Left renal cortex interstitium (tissue), 4 donors: ENCODE measurements at places on chromosomes 5 and 9. TPM values are rescaled to one million over a fixed set of nuclear protein-coding genes. Genes with fewer than 3 reads are reported as not detected.

DNA sequence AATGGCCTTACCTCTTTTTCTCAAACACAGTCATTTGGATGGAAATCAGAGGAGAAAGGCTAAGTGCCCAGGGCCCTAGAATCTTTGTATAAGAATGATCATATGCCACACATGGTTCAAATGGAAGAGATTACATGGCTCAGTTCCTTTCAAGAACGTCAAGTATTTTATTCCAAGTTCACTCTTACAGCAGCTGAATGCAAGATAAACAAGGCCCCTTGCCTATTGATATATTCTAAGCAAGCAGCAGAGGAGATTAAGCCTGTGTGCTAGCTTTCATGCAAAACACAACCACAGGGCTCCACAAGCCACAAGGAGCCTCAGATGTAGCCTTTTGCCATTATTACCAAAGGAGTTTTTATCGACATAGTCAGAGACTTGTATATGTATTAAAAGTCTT, 55.3 kb upstream of the SLCO6A1 start:
- no peak for DNase-seq

DNA sequence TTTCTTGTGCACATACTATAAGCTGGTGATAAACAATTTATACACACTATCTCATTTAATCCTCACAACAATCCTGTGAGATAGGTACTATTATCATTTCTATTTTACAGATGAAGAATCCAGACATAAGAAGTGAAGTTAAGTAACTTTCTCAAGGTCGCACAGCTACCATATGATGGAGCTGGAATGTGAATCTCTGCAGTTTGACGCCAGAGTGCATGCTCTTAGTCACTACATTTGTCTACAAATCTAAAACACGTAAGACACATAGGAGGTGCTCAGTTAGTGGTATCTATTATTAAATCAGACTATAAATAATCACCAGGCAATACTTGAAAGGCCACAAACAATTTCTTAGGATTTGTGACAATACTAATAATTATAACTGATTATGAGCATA, 45.0 kb upstream of the CDKN2B start:
- no peak for DNase-seq

DNA sequence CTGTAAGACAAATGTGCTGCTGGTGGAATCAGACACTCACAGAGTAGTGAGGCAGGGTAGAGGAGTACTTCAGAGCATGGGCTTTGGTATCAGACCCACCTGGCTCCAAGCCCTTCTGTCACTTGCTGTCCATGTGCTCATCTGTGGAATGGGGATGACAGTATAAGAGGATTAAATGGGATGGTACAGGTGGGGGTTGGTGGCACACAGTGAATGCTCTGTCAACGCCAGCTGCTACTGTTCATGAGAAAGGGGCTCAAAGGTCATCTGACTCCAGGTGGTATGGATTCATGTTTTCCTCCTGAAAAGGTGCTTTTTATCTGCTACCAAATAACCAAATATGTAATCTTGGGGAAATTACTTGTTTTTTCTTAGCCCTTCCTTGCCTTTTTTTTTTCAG, 23.0 kb upstream of the PPARGC1B start:
- no peak for DNase-seq

Gene ATP10B
- 0.69 TPM for polyA plus RNA-seq

Gene FAM153A
- 0.60 TPM for polyA plus RNA-seq

Gene STK32A
- polyA plus RNA-seq: 17.3 TPM

DNA sequence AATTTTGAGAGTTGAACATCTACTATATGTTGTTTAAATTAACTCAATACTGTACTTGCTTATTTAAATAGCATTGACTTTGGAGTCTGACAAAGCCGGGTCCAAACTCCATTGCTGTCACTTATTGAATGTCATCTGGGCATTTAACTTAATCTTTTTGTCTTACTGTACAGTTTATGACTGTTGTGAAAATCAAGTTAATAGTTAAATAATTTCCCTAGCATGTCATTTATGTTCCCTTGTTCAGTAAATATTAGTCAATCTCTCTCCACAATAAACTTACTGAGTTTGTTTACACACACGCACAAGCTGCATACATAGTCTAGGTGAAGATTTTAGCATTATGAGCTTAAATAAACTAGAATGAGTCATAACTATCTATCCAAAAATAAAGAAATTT, 6.3 kb upstream of the UGCG start:
- no peak for DNase-seq

- no peak for DNase-seq
These were observed 76.4 kb downstream of the ROR2 start for GRCh38 chr9:91873637-91874051.

GRCh38 chr5:79851391-79851863, 139.6 kb downstream of the MTX3 start:
- DNase-seq: no peak

DNA sequence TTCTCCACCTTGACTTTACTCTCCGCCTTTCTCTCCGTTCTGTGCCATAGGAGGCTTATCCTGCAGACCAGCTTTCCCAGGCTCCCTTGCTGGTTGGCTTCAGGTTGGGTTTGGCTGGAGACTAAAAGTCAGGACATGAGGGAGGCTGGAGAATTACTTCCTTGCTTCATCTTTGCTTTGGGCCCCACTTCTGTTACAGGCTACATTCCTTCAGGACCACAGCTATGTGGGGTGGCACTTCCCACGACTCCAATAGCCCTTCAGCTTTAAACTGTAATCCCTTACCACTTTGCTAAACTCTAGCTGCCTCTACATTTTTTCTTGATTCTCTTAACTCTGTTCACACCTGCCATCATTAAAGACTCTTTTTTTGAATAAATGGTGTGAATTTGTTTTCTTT, 186.7 kb upstream of the NR4A3 start:
- DNase-seq: no peak

Gene PRSS3
- 0.78 TPM for polyA plus RNA-seq

Gene RELL2
- 0.77 TPM for polyA plus RNA-seq

GRCh38 chr5:77852514-77853352, 76.6 kb upstream of the TBCA start:
- DNase-seq: no peak

DNA sequence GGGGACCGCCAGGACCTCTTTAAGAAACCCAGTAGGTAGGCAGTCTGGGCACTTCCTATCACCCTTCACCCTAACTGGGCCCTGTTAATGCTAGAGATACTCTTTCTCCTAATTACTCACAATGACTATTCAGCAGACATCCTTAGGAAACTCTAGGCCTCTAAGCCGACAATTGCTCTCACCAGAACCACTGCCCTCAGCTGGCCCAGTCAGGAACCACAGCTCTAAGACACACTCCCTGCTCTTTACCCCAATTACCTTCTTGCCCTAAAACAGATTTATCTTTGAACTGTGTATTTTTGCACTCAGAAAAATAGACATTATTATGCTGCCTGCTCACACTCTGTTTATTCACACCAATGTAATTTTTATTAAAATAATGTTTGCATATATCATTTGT, 432.6 kb upstream of the SLC30A5 start:
- DNase-seq: no peak

Gene CTXN3
- polyA plus RNA-seq: not detected

Gene BTNL8
- 0.18 TPM for polyA plus RNA-seq

Gene DOCK2
- 2.7 TPM for polyA plus RNA-seq

- DNase-seq: no peak
These were observed 31.9 kb upstream of the TBC1D2 start for GRCh38 chr9:98287384-98287783.

Gene SLC35D2
- 34.6 TPM for polyA plus RNA-seq

GRCh38 chr9:138020120-138020794, 142.7 kb downstream of the CACNA1B start:
- DNase-seq: no peak

Gene PIP5K1B
- polyA plus RNA-seq: 8.9 TPM

Gene ST6GALNAC4
- polyA plus RNA-seq: 16.6 TPM

DNA sequence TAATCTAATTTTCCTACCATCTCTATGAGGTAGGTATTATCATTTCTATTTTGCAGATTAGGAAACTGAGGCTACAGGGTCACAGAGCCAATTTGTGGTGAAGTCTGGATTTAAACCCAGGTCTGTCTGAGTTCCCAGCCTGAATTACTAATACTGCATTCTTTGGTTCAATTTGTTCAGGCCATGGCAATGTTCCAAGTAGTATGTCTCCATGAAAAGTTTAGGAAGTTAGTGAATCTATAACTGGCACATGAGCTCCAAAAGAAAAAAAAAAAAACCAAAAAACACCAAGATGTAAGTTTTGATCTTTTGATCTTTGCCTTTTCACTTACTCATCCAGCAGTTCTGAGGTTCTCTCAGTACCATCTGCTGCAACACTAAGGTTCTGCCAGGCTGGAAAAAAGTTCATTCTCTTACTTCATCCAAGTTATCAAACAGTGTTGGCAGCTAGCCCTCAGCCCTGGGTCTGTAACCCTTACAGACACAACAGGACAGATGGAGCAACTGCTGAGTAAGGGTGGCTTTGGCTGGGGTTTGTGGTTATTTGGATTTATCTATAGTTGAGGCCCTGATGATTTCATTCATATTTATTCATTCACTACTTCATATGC, 4.4 kb upstream of the TMEM268 start:
- no peak for DNase-seq

DNA sequence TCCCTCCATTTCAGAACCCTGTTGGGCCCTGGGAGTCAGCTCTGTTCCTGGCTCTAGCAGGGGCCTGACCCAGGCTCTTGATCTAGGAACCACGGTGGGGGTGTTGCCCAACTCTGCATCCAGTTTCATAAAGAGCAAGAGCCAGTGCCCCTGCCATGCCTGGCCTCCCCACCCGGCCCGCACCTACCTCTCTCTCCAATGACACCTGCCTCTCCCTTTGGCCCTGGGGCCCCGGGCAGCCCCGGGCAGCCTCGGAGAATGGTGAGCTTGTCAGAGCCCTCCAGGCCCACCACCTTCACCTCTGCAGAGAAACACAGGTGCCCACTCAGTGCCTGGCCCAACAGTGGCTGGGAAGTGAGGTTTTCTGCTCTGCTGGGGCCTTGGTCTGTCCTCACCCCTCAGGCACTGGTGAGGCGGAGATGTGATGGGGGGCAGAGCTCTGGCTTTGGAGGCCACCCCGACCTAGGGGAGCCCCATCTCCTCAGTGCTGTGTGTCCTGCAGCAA, 1.5 kb downstream of the FCN1 start:
- DNase-seq: no peak

Gene SPINK7
- polyA plus RNA-seq: not detected

Gene CACNA1B
- 0.56 TPM for polyA plus RNA-seq

Gene PCA3
- polyA plus RNA-seq: 1.0 TPM

DNA sequence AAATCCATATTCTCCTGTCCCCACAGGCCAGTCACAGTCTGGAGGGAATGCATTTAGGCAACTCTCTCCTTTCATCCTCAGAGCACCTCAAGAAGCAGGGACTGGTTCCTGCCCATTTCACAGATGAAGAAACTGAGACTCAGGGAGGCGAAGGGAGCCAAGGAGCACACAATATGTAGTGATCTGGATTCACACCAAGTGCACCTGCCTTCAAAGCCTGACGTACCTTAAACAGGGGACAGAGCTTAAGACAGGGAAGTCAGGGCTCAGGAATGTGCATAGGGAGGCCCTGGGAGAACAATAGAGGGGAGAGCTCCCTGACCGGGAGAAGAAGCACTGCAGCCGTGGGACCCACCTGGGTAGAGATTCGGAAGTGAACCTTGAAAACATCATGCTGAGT, 83.0 kb downstream of the GABBR2 start:
- no peak for DNase-seq

Gene STPG3
- polyA plus RNA-seq: 1.3 TPM

Gene NR4A3
- polyA plus RNA-seq: 1.3 TPM

DNA sequence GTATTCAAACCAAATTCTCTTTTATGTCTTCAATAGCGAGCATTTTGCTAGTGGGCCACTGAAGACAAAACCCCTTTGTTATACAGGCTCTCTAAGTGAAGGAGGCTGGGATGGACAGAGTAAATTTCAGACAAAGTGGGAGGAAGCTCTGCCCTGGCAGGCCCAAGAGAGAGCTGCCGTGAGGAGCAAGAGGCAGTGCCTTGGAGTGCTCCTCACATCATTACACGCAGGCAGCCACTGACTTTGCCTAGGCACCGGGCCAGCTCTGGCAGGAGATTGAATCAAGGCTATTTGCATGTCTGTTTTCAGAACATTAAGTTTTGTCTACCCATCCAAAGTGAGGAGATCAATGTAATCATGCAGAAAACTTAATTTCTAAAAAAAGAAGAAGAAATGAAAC, 167.7 kb downstream of the CCDC192 start:
- DNase-seq: no peak

Gene SCGB3A2
- 0.28 TPM for polyA plus RNA-seq

Gene TAS2R1
- polyA plus RNA-seq: not detected

Gene SEMA6A
- polyA plus RNA-seq: 39.6 TPM

DNA sequence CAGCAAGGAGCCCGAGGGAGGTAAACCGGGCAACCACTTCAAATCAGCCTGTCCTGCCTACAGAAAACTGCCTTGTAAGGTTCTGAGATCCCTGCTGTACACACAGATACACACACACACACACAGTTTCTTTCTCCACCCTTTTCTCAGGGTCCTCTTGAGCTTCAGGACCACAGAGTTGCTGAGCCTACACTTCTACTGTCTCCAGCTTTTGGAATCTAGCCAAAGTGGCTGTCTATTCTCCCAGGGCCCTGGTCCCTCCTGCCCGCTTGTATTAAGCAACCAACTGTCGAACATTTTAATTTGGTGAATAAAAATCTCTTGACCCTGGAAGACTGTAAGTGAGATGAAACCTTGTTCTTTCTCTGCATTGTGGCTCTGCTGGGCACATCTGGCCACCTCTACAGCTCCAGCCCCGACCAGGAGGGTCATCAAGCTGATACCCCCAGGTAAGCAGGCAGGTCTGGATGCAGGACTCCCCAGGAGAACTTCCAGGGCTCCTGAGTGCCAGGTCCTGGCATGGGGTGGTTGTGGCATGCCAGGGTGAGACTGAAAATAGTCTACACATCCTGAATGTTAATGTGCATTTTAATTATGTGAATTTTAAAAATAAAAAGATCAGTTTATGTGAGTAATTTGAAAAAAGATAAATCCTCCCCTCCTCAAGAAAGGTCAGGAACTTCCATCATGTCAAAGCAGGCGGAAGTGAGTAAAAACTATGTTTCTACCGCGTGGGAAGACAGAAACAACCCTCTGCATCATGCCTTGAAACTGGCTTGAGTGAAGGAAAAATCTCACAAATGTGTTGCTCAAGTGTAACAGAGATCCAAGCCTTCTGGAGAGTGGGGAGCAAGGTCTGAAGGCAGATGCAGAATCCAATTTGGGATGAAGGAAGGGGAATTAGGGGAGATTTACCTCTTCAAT, 15.0 kb upstream of the S1PR3 start:
- no peak for DNase-seq

Gene SLC6A7
- not detected for polyA plus RNA-seq

- DNase-seq: no peak
These were observed 6.7 kb downstream of the LRRC14B start for GRCh38 chr5:197892-198489.

- DNase-seq: no peak
These were observed 241.4 kb upstream of the IL12B start for GRCh38 chr5:159571501-159572244.

GRCh38 chr5:159555084-159555483, 224.8 kb upstream of the IL12B start:
- DNase-seq: no peak

Gene DBH
- polyA plus RNA-seq: 1.2 TPM

- no peak for DNase-seq
These were observed 624.1 kb downstream of the ANXA1 start for GRCh38 chr9:73775757-73776156.

GRCh38 chr5:181105391-181106025, 25.5 kb downstream of the OR2V1 start:
- no peak for DNase-seq

Gene PCDHGA7
- 2.0 TPM for polyA plus RNA-seq
